Stimulated activated CD4-positive, alpha-beta T cell treated with anti-CD3 and anti-CD28 coated beads, Interleukin-12 subunit alpha, Interleukin-12 subunit beta, amount 100 ng/mL, for 48 hours (primary cell): ENCODE measurements at places on chromosomes 1 and 21.

- DNase-seq, result no peak
Measured at GRCh38 chr1:40786995-40787705, 3.6 kb downstream of the KCNQ4 start.

DNA sequence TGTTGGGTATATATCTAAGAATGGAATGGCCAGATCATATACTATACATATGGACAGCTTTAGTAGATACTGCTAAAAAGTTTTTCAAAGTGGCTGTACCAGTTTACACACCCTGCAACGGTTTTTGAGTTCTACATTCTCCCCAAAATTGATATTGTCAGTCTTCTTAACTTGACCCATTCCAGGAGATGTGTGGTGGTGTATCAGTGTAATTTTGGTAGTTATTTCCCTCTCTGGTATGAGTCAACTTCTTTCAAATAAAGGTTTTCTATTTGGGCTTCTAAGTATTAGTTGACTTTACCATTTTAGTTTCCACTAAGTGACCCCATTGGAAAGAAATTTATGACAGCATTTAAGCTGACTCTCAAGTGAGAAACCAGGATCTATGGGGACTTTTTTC lies 29.2 kb downstream of the INKA2 start:
- DNase-seq, result no peak

DNA sequence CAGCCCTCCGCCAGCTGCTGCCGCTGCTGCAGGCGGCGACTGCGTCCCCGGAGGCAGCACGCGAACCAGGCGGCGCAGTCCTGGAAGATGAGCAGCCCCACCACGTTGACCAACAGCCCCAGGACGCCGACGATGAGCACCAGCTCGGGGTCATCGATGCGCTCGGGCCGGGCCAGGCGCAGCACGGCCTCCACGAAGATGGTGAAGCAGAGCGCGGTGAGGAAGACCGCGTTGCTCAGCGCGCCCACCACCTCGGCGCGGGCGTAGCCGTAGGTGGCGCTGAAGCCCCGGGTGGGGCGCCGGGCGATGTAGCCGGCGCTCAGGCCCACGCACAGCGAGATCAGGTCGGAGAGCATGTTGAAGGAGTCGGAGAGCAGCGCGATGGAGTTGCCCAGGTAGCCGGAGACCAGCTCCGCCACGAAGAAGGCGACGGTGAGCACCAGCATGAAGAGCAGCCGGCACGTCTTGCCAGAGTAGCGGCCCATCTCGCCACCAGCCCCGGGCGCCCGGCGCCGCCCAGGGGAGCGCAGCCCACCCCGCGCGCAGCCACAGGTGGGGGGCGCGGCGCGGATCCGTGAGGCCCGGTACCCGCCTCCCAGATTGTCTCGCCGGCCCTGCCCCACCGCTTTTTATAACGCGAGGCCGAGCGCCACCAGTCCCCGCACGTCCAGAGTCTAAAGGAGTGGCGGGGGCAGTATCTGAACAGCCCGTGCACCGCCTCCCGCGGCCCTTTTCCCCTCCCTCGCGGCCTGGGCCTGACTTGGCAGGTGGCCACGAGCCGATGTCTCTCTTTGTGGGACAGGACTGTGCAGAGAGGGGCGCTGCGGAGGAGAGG lies at the start of gene SLC30A10:
Gene SLC30A10, minus strand, starts transcription at position 602 of the 835 bp plus-strand sequence. Its CDS starts 117 bp downstream, at position 485.
- DNase-seq, result no peak

- DNase-seq, result no peak
Measured at GRCh38 chr21:40845441-40845995, 1.4 kb downstream of the DSCAM start.

DNA sequence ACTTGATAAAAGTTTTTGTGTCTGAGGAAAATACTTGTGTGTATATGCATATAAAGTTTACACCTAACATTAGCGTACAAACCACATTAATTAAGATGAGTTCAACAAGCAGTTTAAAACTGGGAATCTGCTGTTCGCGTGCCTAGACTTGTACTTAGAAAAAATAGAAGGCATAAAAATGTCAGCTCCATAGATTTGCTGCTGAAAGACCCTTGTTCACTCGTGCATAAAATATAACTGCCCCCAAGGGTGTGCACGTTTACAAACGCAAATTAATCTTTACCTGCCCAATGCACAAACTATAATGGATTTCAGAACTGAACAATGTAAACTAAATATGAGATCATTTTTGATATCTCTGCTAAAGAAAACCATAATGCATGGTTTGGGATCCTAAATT lies 392.3 kb upstream of the ADGRL2 start:
- DNase-seq, result no peak

GRCh38 chr1:101371259-101371658 lies 134.4 kb downstream of the S1PR1 start:
- DNase-seq, result no peak

DNA sequence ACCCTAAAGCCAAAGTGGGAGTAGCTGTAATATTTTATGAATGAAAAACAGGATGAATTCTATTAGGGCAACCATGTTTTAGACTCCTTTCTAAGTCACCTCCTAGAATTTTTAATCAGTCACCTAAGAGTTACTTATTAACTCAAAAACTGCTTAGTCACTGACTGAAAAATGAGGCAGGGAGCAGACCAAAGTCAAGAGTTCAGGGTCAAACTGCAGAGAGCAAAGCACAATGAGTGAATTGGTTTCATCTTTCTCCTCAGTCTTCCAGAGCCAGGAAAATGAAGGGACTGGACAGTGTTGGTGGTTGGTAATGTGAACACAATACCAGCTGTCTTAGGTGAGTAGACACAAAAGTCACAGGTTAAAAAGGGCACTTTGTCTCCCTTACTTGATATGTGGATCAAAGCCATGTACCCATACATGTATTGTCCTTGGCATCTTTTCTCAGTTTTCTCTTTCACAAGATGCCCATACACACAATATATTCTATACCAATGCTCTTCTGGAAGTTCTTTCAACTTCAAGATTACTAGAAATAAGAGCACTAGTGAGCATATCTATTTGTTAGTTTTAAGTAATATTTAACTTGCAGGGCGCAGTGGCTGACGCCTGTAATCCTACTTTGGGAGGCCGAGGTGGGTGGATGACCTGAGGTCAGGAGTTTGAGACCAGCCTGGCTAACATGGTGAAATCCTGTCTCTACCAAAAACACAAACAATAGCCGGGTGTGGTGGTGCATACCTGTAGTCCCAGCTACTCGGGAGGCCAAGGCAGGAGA lies 42.2 kb downstream of the ATP1B1 start:
- DNase-seq, result no peak

- DNase-seq, result peak; percentile 28
Measured at GRCh38 chr1:201085902-201086735, 26.1 kb downstream of the CACNA1S start.

DNA sequence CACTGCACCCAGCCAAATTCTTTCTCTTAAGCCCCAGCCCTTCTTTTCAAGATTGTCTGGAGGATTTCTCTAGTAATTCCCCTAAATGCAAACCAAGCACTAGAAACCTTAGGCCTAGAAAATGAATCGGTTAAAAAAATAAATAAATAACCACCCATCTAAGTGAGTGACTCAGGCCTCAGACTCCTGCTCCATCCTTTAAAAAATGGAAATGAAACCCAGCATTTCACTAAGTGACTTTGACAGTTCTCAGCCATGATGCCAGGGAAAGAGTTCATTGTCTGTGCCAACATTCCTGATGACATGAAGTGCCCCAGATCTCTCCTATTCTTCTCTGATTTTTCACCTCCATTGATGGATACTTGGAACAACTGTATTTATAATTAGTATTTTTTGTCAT lies 415.2 kb upstream of the DAB1 start:
- no peak for DNase-seq

- DNase-seq, result no peak
Measured at GRCh38 chr1:212791261-212791675, 309 bp downstream of the NSL1 start.

- no peak for DNase-seq
Measured at GRCh38 chr1:218589487-218589886, 244.4 kb downstream of the TGFB2 start.
